ENCODE measurements at places on chromosomes 11 and 22.
A peak's percentile ranks its signal among the peaks of the same experiment; 100 is the strongest.

DNA sequence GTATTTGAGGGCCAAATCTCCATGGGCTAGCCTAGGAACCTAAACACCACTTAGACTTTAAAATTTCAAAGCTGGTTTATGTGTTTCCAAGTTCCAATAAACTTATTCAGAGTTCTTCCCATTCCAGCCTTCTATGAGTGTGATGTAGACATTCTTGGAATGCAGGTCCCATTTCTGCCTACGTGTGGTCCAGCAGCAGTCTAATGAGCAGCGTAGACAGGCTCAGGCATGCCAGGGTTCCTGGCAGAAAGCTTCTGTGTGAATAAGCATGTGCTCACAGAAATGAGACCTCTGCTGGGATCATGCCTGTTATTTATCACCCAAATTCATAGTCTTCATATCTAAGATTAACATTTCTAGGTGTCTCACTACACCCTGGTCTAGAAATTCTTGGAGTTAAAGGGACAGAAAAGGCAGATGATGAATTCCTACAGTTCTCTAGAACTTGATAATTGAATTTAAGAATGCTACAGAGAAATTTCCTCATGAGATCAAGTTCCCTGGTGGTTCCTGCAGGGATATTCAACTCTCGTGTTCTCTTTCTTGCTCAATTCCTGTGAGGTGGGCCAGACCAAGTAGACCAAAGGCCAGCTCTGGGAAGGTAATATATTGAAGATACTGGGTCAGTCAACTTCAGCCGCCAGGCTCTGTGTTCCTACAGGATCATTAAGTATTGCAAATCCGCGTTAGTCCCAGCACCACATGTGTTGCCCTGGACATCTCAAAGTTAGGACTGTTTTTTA lies 17.6 kb downstream of the RNF185 start:
- no peak for DNase-seq

DNA sequence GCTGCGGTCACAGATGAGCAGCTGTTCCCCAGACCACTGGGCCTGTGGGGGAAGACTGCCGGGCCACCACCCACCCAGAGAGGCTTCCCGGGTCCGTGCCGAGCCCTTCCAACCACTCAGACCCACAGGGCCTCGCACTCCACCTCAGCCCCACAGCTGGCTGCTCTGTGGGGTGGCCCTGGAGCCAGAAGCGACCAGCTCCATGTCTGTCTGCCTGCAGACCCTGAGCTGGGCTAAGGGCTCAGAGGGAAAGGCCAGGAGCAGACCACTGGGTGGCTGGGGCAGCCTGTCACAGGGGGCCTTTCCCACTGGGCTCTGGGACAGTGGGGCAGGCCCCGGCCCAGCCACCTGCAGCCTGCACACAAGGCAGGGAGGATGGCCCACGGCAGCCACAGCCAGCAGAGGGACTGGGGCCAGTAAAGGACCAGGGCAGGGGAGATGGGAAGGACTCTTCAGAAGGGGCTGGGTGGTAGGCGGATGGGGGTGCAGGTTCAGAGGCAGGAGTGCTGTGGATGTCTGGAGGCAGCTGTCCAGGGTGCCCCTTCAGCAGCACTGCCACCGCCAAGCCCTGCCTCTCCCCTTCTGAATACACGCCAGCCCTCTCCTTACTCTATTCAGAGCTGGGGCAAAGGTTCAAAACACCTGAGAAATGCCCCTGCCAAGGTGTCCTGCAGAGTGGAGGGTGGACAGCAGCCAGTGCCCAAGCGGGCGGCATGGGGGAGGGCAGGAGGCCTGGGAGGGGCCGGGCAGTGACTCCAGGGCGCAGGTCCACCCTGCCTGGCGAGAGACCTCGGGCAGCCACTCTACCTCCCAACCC lies 32.2 kb downstream of the GNB1L start:
- peak; percentile 19 for DNase-seq

DNA sequence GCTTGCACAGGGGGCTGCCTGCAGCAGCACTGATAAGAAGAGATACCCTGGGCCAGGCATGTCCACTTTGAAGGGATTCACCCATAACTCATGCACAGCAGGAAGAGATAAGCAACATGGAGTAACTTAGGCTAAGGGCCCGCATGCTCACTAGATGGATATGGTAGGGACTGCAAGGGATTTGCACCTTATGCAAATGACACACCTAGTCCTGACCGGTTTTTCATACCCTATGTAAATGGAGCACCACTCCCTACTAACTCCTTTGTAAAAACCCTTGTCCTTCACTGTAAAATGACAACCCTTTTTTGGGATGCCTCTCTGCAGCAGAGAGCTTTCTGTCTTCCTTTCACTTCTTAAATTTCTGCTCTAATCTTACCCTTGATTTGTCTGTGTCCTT lies 658.9 kb upstream of the CCDC179 start:
- no peak for DNase-seq

DNA sequence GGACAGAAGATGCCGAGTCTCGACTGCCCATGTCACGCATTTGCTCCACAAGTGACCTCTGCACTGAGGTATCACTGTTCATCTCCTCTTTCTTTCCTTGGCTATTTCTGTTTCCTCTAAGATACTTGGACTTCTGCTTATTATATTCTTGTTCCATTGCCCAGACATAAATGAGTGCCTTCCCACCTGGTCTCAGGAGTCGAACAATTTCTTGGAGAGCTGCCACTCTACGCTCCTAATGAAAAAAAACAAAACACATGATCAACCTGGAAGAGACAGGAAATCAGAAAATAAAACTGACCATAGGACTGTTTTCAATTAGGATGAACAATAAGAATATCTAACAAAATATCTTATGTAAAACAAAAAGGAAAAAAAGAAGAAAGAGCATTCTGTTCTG lies 47.4 kb upstream of the CWF19L2 start:
- no peak for DNase-seq

- DNase-seq: peak; percentile 88
Observed at GRCh38 chr11:36455658-36456111, 54.4 kb downstream of the TRAF6 start.

GRCh38 chr11:122453586-122453985 lies 201.9 kb upstream of the UBASH3B start:
- no peak for DNase-seq

DNA sequence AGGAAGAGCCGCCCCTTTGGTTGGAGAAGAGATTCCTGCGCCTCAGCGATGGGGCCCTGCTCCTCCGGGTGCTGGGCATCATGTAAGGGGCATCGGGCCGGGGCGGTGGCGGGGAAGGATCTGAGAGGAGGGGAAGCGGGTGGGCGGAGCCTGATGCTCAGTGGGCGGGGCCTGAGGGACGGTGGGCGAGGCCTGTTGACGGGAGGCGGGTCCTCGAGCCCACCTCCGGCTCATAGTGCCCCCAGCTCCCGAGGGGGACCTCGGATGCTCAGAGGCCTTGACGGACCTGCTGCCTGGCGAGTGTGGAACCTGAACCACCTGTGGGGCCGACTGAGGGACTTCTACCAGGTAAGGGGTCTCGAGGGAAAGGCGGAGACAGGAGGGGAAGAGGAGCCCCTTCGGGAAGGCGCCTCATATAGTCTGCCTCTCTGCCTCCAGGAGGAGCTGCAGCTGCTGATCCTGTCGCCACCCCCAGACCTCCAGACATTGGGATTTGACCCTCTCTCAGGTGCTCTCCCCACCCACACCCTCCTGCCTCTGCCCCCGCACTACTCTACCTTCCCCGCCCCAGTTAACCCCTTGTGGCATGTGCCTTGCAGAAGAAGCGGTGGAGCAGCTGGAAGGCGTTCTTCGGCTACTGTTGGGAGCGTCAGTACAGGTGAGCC lies 799 bp downstream of the CCDC88B start:
- no peak for DNase-seq

DNA sequence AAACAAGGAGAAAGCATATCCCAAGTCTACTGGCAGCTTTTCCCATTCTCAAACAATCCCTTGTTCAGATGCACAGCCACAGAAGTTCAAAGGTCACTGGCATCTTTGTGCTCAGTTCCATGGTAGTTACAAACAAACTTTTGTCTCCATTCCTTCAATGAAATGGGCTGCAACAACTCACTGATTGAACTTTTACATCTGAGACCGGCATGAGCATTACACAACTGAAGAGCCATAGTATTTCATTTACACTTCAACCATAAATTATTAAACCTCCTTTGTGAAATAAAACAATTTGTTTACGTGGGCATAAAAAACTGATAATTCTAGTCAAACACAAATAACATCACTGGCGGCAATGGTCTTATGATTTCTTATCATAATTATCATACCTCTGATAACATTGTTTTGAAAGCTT lies 67.8 kb upstream of the ARHGAP32 start:
- no peak for DNase-seq

DNA sequence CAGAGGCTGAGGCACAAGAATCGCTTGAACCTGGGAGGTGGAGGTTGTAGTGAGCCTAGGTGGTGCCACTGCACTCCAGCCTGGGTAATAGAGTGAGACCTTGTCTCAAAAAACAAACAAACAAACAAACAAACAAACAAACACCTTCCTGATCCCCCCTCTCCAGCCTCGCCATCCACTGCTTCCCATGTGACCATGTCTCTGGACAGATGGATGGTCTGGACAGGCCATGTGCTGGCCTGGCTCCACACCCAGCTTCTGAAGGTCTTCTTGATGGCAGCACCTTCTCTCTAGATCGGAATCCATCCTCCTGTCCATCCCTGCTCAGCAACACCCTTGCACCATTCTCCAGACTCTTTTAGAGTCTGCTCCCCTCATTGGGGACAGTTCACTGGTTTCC lies 10.7 kb upstream of the PEX26 start:
- no peak for DNase-seq

- DNase-seq: no peak
Observed at GRCh38 chr22:20508815-20509271, 1.4 kb downstream of the MED15 start.

DNA sequence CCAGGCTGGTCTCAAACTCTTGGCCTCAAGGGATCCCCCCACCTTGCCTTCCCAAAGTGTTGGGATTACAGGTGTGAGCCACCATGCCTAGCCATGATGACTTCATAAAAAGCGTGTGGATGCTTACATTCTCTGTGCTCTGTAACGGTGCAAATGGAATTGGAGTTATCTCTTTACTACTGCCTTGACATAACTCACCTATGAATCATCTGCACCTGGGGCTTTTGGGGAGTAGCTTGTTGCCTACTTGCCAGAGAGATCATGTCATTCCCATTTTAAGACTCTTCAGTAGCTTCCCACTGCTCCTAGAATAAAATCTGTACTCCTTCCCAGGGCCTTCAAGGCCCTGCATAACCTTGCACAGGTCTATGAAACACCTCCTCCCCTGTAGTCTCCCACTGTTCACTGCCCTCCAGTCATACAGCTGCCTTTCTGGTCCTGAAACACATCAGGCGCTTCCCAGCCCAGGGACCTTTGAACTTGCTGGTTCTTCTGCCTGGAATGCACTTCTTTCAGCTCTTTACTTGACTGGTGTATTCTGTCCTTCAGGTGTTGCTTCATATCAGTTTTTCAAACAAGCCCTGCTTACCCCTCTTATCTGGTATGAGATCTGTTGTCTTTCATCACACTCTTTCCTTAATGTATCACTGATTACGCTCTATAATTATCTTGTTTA lies 19.6 kb upstream of the MOGAT2 start:
- no peak for DNase-seq

DNA sequence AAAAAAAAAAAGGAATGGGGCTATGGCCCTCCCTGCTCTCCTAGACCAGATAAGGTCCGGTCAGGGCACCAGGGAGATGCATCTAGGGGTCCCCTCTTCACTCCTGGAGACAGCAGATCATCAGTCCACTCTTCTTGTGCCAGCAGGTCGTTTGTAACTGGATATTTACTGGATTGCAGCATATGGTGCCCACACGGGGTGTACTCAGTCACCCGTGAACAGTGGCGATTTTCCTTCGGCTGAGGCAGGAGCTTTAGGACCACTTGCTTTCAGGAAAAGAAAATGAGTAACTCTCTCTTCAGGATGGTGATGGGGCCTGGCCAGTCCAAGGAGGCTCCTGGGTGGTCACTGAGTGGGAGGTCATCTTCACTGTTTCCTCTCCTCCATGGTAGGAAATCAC lies 38.3 kb upstream of the RAB1B start:
- DNase-seq: no peak

- DNase-seq: no peak
Observed at GRCh38 chr11:41446107-41446506, 13.3 kb downstream of the LRRC4C start.

- no peak for DNase-seq
Observed at GRCh38 chr11:119936426-119936825, 201.5 kb downstream of the TRIM29 start.

DNA sequence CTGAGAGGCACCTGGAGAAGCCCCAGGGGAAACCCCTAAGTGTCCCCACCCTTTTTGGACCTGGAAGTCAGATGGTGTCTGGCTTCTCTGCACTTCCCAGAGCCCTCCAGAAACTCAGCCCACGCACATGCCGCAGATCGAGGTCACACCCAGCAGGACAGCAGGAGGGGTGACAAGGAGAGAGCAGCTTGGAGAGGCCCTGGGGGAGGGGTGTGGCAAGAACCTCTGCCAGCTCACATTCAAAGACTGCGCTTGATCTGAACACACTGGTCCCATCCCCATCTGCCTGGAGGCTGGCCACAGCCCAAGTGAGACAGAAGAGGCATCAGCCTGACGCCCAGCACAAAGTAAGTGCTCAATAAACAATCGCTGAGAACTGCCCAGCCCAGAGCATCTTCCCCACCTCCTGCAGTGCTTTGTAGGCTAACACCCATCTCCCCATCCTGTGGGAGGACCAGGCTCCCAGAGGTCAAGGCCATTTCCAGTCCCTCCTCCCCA lies 21.4 kb downstream of the TMPRSS6 start:
- DNase-seq: no peak

- no peak for DNase-seq
Observed at GRCh38 chr11:113350336-113351067, 36.1 kb downstream of the TTC12 start.

GRCh38 chr22:23289851-23290724 lies 109.8 kb downstream of the BCR start:
- no peak for DNase-seq

GRCh38 chr11:95985174-95985808 lies 61.4 kb upstream of the MTMR2 start:
- no peak for DNase-seq

GRCh38 chr22:38082986-38083710 lies 836 bp downstream of the SLC16A8 start:
- no peak for DNase-seq

- peak; percentile 73 for DNase-seq
Observed at GRCh38 chr11:75191330-75191717, 40.4 kb downstream of the SLCO2B1 start.

- DNase-seq: no peak
Observed at GRCh38 chr22:43206509-43207161, 19.7 kb upstream of the TTLL12 start.

DNA sequence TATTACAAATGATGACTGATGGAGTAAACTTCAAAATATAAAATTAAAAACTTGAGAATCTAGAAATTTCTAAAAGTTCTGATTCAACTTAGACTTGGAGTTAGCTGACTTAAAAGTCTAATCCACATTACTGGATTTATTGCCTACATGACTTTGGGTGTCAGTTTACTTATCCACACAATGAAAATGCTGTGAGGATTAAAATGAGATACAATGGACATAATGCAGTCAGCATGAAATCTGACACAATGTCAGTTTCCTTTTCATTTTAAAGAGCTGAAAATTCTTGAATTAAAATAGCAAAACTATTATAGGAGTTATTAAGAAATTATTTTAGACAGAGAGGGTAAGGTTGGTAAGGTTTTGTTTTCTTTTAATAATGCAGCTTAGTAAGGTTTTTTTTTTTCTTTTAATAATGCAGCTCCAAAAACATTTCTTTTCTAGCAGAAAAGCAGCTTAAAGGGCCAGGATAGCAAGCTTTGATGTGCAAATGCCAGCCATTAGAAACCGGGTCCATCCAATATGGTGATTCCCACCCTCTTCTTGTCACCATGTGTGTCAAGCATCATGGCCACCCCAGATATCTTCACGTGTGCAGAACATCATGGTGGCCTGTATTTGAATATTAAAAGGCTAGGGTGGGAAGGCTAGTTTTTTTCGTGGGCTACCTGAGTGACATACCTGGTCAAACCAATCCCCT lies 18.9 kb downstream of the APIP start:
- DNase-seq: no peak

All from left hindlimb (tissue), 1 donor.